ENCODE measurements at places on chromosomes 11 and 22.

DNA sequence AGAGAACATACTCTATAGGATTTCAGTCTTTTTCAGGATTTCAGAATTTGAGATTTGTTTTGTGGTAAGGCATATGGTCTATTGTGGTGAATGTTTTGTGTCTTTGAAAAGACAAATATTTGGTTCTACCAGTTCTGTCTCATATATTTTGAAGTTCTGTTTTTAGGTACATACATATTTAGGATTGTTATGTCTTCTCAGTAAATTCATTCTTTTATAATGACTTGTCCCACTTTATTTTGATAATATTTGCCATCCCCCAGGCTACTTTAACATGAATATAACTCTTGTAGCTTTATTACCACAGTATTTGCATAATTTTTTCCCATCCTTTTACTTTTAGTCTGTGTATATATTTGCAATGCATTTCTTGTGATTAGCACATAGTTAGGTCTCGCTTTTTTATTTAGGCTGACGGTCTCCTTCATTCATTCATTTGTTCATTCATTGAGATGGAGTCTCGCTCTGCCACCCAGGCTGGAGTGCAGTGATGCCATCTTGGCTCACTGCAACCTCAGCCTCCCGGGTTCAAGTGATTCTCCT lies 32.1 kb downstream of the MTMR3 start:
- peaks cover 66% of the 10 kb centered on the region for H3K4me1 ChIP-seq
- H3K4me3 ChIP-seq, result no peak overlapping the region
- H3K27me3 ChIP-seq, result no peaks in the 10 kb centered on the region
- no peak overlapping the region for H3K27ac ChIP-seq

GRCh38 chr11:134625631-134626030 lies 213.6 kb upstream of the B3GAT1 start:
- H3K27ac ChIP-seq, result no peak overlapping the region
- H3K4me1 ChIP-seq, result no peaks in the 10 kb centered on the region
- no peaks in the 10 kb centered on the region for H3K36me3 ChIP-seq
- peaks cover 14% of the 10 kb centered on the region for H3K27me3 ChIP-seq
- DNase-seq, result no peak

DNA sequence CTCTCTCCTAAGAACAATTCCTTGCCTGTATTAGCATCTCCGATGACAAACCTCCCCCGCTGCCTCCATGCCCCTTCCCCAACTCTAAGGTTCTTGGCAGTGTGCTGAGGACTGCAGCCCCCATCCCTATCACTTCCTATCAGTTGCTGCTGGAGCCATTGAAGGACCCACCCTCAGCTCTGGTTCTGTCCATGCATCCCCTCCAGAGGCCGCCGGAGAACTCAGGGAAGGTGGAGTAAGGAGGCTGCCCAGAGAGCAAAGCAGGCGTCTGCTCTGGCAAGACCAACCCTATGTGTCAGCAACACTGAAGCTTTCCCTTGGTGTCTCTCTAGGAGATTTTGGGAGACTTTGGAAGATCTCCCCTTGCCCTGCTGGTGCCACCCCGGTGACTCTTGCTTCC lies 1139.5 kb downstream of the TBC1D22A start:
- H3K36me3 ChIP-seq, result no peaks in the 10 kb centered on the region
- H3K4me3 ChIP-seq, result no peak overlapping the region
- H3K4me1 ChIP-seq, result no peaks in the 10 kb centered on the region
- no peak for DNase-seq
- no peak overlapping the region for H3K27ac ChIP-seq

DNA sequence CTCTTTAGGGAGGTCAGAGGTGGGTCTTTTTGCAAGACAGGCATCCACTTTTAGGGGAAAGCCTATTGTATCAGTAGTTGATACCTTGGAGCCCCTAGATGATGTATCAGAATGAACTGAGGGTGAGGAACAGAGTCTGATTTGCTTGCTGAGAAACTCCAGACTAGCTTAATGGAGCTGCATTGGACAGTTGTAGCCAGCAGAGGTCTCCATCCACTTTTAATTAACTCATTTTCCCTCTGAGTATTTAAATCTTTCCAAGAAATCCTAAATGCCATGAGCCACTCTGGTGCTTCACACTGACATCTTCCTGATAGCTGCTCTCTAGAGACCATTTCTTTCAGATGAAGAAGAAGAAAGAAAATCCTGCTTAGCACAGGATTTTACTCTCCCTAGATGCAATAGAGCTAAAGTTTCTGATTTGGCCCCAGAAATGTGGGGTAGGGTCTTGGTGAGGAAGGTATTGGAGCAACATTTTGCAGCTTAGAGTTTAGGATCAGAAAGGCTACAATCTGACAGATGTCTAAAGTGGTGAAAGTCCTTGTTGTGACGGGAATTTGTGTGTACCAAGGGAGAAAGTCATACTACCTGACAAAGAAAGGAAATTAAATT lies 38.0 kb downstream of the EXT2 start:
- H3K36me3 ChIP-seq, result peaks cover 19% of the 10 kb centered on the region
- no peak overlapping the region for H3K27ac ChIP-seq
- H3K4me3 ChIP-seq, result no peak overlapping the region
- no peaks in the 10 kb centered on the region for H3K27me3 ChIP-seq
- no peak for DNase-seq

DNA sequence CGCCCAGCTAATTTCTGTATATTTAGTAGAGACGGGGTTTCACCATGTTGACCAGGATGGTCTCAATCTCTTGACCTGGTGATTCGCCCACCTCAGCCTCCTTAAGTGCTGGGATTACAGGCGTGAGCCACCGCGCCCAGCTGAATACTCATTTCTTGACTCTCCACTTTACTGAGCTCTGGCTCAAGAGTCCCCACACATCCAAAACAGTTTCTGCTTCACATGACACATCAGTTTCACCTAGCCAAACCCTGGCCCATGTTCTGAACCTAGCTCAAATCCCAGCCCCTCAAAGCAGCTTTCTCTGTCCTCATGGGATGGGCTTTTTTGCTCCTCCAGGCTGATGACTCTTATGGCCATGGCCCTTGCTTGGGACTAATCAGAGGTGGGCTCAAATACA lies 9.8 kb downstream of the HYOU1 start:
- H3K4me1 ChIP-seq, result peaks cover 15% of the 10 kb centered on the region
- H3K4me3 ChIP-seq, result no peak overlapping the region
- peak overlapping the region; percentile 38 for H3K27ac ChIP-seq
- no peaks in the 10 kb centered on the region for H3K27me3 ChIP-seq
- DNase-seq, result no peak

DNA sequence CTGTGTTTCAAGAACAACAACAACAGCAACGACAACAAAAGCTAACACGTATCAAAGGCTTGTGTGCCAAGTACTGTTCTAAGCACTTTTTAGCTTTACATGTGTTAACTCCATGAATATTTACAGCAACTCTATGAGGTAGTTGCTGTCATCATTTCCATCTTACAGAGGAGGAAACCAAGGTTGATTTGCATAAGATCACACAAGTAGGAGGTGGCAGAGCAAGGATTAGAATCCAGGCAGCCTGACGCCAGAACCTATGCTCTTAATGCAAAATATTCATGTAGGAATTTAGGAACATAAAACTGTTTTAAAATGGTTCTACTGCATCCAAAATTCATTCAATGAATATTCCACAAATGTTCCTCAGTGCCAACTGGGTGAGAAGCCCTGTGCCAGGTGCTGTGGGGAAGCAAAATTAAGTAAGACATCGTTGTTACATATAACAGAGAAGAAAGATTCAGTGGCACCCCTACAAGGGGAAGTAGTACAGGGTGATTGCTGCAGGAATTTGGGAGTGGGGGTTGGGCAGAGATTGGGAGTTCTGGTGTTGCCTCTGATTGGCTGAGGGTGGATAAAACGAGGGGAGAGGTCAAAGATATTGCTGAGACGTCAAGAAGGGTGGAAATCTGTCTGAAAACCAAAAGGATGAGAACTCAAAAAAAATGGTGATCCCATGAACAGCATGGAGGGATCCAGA lies 86.1 kb upstream of the ARHGAP20 start:
- no peak overlapping the region for H3K27ac ChIP-seq
- H3K4me1 ChIP-seq, result peaks cover 5% of the 10 kb centered on the region
- H3K27me3 ChIP-seq, result no peaks in the 10 kb centered on the region
- no peak overlapping the region for H3K4me3 ChIP-seq
- H3K36me3 ChIP-seq, result no peaks in the 10 kb centered on the region

GRCh38 chr22:40218152-40218551 lies 40.4 kb downstream of the TNRC6B start:
- no peak overlapping the region for H3K4me3 ChIP-seq
- peak overlapping the region; percentile 53 for H3K27ac ChIP-seq
- H3K27me3 ChIP-seq, result no peaks in the 10 kb centered on the region
- peaks cover 80% of the 10 kb centered on the region for H3K4me1 ChIP-seq
- DNase-seq, result no peak

- DNase-seq, result peak; percentile 8
- H3K27me3 ChIP-seq, result no peaks in the 10 kb centered on the region
- peak overlapping the region; percentile 86 for H3K4me3 ChIP-seq
- peak overlapping the region; percentile 97 for H3K27ac ChIP-seq
- peaks cover 29% of the 10 kb centered on the region for H3K4me1 ChIP-seq
These were observed 566 bp downstream of the INTS4 start for GRCh38 chr11:77993902-77994301.

GRCh38 chr11:122746050-122746478 lies 90.5 kb downstream of the UBASH3B start:
- peaks cover 26% of the 10 kb centered on the region for H3K4me1 ChIP-seq
- H3K36me3 ChIP-seq, result no peaks in the 10 kb centered on the region
- peak; percentile 82 for DNase-seq
- H3K4me3 ChIP-seq, result peak overlapping the region; percentile 18

- peaks cover 4% of the 10 kb centered on the region for H3K27me3 ChIP-seq
- H3K4me3 ChIP-seq, result no peak overlapping the region
- no peaks in the 10 kb centered on the region for H3K4me1 ChIP-seq
- no peak for DNase-seq
These were observed 194.3 kb upstream of the NARS2 start for GRCh38 chr11:78768971-78769370.

- H3K27me3 ChIP-seq, result peaks cover 8% of the 10 kb centered on the region
- H3K4me1 ChIP-seq, result no peaks in the 10 kb centered on the region
- H3K4me3 ChIP-seq, result no peak overlapping the region
- H3K27ac ChIP-seq, result no peak overlapping the region
These were observed 36.7 kb downstream of the ISX start for GRCh38 chr22:35102663-35103062.

- H3K27ac ChIP-seq, result no peak overlapping the region
- DNase-seq, result no peak
- H3K36me3 ChIP-seq, result peaks cover 31% of the 10 kb centered on the region
- H3K4me3 ChIP-seq, result no peak overlapping the region
- H3K27me3 ChIP-seq, result no peaks in the 10 kb centered on the region
These were observed 14.2 kb downstream of the PPME1 start for GRCh38 chr11:74185285-74185684.

DNA sequence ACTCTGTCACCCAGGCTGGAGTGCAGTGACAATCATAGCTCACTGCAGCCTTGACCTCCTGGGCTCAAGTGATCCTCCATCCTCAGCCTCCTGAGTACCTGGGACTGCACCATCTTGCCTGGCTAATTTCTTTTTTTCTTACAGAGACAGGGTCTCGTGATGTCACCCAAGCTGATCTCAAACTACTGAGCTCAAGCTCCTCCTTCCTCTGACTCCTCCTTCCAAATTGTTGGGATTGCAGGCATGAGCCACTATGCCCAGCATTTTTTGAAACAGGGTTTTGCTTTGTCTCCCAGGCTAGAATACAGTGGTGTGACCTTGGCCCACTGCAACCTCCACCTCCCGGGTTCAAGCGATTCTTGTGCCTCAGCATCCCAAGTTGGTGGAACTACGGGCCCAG lies 358.3 kb upstream of the MTNR1B start:
- no peaks in the 10 kb centered on the region for H3K27me3 ChIP-seq
- no peak overlapping the region for H3K27ac ChIP-seq
- no peak for DNase-seq
- no peaks in the 10 kb centered on the region for H3K36me3 ChIP-seq

- no peaks in the 10 kb centered on the region for H3K4me1 ChIP-seq
- H3K36me3 ChIP-seq, result no peaks in the 10 kb centered on the region
- no peak for DNase-seq
- no peak overlapping the region for H3K4me3 ChIP-seq
- H3K27ac ChIP-seq, result no peak overlapping the region
These were observed 38.4 kb upstream of the TP53I11 start for GRCh38 chr11:44988981-44989635.

DNA sequence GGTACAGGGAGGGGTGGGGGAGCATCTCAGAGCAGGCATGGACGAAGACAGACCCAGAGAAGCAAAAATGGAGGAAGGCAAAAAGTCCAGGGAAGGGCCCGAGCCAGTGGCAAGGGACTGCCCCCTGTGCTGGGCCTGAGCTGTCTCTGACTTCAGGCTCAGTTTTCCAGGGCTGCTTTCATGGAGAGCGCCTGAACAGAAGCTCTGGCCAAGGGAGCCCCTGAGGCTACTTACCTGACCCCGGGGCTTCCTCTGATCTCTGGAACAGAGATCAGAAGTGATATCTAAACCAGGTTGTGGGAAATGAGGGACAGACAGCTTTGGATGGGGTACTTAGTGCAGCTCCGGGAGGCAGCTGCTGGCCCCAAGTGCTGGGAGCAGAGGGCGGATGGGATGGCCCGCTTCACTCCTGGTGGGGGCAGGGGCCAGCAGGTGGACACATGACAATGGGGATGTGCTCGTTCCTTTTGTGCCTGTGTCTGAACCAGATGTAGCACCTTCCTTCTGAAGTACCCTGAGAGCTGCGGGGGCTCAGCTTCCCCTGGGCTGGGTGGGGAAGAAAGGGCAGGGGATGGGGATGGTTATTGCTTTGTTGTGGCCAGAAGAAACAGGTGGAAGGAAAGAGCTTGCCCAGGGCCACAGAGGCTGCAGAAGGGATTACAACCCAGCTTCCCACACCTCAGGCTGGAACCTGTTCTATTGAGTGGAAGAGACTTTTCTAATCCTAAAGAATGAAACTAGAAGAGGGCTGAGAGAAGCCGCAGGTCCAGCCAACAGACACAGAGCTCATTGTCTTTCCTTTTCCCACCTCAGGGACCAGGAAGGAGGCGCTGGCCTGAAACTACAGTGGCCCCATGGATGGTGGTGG lies 5.7 kb downstream of the LRRC10B start:
- peaks cover 6% of the 10 kb centered on the region for H3K4me1 ChIP-seq
- H3K36me3 ChIP-seq, result no peaks in the 10 kb centered on the region
- no peak for DNase-seq
- H3K4me3 ChIP-seq, result no peak overlapping the region
- H3K27me3 ChIP-seq, result peaks cover 27% of the 10 kb centered on the region
- H3K27ac ChIP-seq, result no peak overlapping the region
